ENCODE measurements at places on chromosomes 16 and 17. TPM values are rescaled to one million over a fixed set of nuclear protein-coding genes. Genes with fewer than 3 reads are reported as not detected.

MYH8 gene
- total RNA-seq: not detected

MYH1 gene
- not detected for total RNA-seq

GUCY2D gene
- total RNA-seq: not detected

RETREG3 gene
- total RNA-seq: 74.4 TPM

RNF151 gene
- not detected for total RNA-seq

ULK2 gene
- 22.6 TPM for total RNA-seq

NEUROD2 gene
- not detected for total RNA-seq

MMP15 gene
- 36.5 TPM for total RNA-seq

TBC1D3I gene
- not detected for total RNA-seq

DNA sequence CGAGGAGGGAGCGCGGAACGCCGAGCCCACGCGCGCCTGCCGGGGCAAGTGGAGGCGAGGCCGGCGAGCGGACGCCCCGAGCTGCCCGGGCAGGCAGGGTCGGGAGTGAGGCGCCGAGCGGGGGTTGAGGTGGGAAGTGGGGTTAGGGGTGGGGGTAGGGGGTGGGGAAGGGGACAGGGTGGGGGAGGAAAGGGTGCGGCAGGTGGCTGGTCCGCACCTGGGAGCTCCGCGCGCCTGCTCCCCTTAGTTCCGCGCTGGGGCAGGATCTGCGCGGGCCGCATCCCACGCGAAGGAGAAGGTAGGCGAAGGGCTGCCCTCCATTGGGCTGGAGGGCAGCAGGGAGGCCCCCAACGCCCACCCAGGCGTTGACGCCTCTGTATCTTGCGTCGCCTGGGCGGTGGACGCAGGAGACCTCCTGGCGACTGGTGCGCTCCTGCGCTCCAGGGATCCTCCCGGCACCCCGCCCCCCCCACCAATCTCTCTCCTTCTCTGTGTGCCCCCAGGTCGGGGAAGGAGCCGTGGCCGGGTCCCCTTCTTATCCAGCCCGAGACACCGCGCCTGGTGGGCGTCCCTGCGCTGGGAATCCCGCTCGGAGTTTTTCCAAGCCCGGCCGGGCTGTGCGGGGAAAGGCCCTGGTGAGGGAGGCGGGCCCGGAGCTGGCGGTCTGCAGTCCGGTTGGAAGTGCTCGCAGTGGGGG, 51.3 kb upstream of the AMZ2 start:
- DNase-seq: no peak

DNA sequence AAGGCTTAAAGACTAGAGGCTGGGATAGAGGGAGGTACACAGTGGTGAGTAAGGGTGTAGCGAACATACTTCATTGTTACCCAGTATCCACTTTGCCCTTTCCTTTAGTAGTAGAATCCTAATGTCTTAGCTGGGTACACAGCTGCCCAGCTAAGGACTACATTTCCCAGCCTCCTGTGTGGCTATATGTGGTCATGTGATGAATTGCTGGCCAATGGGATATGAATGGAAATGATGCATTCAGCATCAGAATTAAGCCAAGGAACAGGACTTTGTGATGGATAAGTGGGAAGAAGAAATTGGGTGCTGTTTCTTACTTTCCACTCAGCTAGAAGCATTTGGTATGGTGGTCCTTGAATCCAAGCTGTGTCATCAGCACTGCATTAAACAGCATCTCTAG, 55.9 kb downstream of the FOXL1 start:
- no peak for DNase-seq

DNA sequence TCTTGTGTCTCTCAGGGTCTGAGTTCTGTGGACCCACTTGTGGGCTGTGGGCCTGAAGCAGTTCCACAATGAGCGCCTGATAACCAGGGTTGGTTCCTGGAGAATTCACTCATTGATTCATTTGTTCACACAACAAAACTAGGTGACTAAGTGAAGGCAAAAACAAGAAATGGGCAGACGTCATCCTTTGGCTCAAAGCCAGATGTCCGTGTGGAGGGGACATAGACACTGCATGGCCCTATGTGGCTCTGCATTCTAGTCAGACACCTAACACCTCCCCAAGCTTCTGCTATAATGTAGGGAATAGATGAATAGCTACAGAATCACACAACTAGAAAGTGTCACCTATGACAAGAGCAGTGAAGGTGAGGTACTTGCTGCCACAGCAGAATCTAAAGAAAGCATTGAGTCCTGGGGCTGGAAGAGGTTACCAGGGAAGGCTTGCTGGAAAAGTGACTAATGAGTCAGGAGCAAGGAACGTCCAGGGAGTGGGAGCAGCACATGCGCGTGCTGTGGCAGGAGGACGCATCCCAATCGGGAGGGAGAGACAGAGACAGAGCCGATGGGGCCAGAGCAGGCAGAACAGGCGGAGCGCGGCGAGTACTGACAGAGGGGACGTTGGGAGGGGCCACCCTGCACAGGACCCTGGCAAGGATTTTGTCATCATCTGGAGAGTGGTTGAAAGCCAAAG, 58.9 kb downstream of the CES1 start:
- DNase-seq: no peak

DNA sequence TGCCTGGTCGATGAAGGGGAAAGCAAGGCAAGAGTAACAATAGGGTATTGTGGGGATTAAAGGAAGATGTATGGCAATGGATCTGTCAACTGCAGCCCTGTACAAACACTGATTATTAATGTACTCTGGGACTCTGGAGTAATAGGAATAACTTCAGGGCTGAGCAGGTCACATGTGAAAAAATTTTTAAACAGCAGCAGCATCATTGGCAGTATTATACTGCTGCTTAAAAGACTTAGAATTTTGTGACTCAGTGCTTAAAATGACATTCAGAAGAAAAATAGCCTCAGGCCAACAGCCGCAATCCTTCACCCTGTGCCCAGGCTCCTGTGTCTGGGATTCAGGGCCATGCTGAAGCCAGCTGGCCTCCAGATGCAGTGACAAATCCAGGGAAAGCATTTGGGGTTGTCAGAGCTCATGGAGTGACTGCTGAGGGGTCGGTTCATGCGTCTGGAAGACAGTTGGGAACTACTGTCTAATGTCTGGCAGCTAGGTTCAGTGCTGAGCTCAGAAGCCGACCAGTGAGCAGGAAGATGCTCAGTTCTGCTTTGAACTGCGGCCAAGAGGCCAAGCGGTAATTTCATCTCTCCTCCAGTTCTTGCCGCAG, 22.2 kb downstream of the TEX2 start:
- DNase-seq: peak; percentile 12

DNA sequence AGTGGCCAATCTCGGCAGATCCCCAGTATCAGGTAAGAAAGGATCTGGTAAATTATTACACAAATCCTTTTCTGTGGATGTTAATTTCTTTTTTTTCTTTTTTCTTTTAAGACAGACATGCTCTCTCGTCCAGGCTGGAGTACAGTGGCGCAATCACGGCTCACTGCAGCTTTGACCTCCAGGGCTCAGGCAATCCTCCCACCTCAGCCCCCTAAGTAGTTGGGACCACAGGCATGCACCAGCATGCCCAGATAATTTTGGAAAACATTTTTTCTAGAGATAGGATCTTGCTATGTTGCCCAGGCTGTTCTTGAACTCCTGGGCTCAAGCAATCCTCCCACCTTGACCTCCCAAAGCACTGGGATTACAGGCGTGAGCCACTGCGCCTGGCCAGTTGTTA, 54.0 kb downstream of the GAS7 start:
- no peak for DNase-seq

- DNase-seq: peak; percentile 83
Observed at GRCh38 chr16:8660841-8661301, 13.5 kb upstream of the ABAT start.

DNA sequence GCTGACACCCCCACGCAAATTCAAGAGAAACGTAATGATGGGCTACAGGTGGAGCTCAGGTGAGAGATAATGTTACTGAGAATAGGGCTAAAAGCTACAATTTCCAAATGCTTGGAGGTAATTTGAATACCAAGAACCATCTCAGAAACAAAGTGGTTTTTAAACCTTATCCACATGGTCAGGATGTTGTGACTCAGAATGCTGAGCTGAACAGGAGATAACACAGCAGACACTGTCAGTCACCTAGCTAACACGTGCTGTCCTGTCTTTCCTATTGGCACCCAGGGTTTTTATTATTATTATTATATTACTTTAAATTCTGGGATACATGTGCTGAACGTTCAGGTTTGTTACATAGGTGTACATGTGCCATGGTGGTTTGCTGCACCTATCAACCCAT, 233.0 kb upstream of the MAF start:
- DNase-seq: no peak

- DNase-seq: no peak
Observed at GRCh38 chr17:48412841-48413240, 17.2 kb downstream of the SKAP1 start.

- no peak for DNase-seq
Observed at GRCh38 chr16:20291208-20292206, 35.8 kb downstream of the GP2 start.

- no peak for DNase-seq
Observed at GRCh38 chr16:31081428-31082351, 7.1 kb downstream of the PRSS53 start.

DNA sequence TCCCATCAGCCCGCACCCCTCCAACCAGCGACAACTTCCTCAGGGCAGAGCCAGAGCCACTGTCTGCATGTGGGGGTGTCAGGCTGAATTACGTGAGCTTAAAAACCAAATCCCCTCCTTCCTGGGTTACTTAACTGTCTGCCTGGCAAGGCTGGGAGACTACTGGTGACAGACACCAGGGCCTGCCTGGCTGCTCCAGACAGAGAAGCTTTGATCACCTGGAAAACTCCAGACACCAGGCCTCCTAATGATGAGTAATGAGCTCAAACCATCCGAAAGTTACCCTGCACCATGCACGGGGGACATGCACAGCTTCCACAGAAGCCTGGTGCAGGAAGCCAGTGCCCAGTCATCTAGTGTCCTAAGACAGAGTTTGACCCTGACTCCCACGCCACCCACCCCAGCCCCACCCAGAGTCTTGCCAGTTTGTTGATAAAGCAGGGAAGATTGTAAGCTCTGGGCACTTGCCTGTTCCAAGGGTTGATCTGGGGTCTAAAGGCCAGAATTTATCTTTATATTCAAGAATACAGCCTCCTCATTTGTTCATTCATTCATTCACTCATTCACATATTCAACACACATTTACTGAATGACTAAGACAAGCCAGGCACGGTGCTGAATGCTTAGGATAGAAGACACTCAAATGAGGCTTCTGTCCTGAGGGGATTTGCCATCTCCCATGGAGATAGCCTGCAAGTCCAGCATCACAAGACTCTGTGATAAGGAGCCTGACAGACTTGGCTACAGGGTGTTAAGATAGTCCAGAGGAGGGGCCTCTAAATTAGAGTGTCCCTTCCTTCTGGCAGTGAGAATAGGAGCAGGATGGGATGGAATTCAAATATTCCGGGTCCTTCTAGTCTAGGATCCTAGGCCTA, 7.2 kb upstream of the CCDC182 start:
- no peak for DNase-seq

DNA sequence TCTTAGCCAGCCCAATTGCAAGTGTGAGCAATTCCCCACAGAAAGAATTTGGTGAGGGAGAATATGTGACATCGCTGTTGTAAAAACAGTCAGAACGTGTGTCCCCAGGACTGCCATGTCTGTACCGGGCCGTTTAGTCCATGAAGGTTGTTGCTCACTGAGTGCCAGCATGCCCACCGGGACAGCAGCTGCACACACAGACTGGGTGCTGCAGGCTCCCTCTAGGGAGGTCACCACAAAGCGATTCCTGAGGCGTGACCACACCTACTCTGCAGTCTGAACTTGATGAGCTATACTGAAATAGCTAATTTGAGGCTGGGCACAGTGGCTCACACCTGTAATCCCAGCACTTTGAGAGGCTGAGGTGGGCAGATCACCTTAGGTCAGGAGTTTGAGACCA, 44.1 kb upstream of the ADORA2B start:
- no peak for DNase-seq

DNA sequence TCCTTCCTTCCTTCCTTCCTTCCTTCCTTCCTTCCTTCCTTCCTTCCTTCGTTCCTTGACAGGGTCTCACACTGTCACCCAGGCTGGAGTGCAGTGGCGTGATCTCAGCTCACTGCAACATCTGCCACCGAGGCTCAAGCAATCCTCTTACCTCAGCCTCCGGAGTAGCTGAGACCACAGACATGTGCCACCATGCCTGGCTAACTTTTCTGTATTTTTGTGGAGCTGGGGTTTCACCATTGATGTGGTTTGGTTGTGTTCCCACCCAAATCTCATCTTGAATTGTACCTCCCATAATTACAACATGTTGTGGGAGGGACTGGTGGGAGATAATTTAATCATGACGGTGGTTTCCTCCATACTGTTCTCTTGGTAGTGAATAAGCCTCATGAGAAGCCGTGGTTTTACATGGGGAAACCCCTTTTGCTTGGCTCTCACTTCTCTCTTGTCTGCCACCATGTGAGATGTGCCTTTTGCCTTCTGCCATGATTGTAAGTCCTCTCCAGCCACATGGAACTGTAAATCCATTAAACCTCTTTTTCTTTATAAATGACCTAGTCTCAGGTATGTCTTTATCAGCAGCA, 90.3 kb upstream of the MPHOSPH6 start:
- no peak for DNase-seq

- DNase-seq: no peak
Observed at GRCh38 chr16:65950211-65950610, 416.3 kb upstream of the CDH5 start.
